ENCODE measurements at places on chromosomes 7 and 10. TPM values are rescaled to one million over a fixed set of nuclear protein-coding genes. Genes with fewer than 3 reads are reported as not detected.
A peak's percentile ranks its signal among the peaks of the same experiment; 100 is the strongest.

The EIF5AL1 gene
- 0.08 TPM for total RNA-seq

The C7orf33 gene
- total RNA-seq: not detected

The SMO gene
- 4.7 TPM for total RNA-seq

DNA sequence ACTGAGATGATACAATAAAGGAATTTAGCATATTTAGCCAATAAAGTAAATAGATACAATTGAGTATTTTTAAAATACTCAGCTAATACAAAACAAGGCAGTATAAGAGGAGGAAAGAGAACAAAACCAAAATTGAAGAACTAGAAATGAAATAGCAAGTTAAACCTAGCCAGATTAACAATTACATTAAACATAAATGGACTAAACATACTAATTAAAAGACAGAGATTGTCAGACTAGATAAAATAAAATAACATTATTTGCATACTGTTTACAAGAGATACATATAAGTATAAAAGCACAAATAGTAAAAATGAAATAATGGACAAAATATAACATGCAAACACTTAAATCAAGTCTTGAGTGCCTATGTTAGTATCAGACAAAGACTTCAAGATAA, 517.7 kb upstream of the PHF14 start:
- DNase-seq: no peak

DNA sequence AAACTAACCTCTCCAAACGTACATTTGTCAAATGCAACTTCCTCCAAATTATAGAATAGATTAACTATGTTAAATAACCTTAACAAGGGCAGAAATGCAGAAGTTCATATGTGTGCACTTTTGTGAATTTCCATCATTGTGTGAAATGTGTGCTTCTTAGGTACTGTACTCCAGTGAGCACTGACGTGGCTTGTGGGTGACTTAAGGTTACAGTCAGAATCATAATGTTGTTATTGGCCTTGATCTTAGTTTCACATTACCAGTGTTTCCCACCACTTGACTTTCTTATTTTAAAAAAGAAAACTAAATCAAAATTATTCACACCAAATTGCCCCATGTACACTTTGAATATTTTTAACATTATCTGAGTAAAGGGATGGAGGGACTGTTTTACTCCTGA, 155.1 kb upstream of the FZD8 start:
- DNase-seq: no peak

The IFIT1B gene
- 0.81 TPM for total RNA-seq

The ACSM6 gene
- 0.30 TPM for total RNA-seq

The GNAT3 gene
- total RNA-seq: not detected

The NKX1-2 gene
- total RNA-seq: not detected

The LLCFC1 gene
- not detected for total RNA-seq

DNA sequence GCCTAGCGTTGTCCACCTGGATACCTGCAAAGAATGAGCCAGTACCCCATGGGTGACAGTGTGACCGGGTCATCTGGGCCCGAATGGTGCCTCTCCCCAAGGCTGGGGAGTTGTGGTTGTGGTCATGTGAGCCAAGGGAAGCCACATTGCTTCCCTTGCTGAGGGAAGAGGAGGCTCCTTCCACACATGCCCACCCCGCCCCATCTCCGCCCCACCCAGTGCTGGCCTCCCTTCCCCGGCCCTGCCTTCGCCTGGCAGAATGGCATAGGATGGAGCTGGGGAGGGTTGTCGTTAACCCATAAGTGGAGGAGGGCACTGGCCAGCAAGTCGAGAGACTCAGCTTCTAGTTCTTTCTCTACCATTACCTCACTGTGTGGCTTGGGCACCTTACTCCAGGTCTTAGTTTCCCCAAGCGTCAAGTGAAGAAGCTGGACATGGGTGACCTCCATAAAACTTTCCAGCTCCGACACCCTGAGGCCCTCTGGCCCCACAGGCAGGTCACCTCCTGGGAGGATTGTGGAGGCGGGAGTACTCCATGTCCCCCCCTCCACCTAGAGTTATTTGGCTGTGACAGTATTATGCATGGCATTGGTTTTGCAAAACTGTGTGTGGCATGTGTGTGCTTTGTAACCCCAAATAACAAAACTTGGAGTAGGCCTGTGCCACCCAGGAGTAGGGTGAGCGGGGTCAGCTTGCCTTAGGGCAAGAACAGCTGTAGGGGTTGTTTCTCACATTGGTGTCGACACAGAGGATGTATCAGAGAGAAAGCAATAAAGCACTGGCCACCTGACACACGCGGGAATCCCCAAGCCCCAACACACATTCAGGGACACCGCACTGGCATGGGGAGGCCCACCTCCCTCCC, 90.5 kb upstream of the MACROH2A2 start:
- DNase-seq: peak; percentile 73

The CARD11 gene
- total RNA-seq: 0.32 TPM

The SMARCD3 gene
- 112 TPM for total RNA-seq

The TMEM140 gene
- 15.2 TPM for total RNA-seq

The SPDYE6 gene
- total RNA-seq: not detected

The TAS2R5 gene
- total RNA-seq: 0.40 TPM

GRCh38 chr7:142896741-142897379, 11.3 kb upstream of the TRPV6 start:
- no peak for DNase-seq

DNA sequence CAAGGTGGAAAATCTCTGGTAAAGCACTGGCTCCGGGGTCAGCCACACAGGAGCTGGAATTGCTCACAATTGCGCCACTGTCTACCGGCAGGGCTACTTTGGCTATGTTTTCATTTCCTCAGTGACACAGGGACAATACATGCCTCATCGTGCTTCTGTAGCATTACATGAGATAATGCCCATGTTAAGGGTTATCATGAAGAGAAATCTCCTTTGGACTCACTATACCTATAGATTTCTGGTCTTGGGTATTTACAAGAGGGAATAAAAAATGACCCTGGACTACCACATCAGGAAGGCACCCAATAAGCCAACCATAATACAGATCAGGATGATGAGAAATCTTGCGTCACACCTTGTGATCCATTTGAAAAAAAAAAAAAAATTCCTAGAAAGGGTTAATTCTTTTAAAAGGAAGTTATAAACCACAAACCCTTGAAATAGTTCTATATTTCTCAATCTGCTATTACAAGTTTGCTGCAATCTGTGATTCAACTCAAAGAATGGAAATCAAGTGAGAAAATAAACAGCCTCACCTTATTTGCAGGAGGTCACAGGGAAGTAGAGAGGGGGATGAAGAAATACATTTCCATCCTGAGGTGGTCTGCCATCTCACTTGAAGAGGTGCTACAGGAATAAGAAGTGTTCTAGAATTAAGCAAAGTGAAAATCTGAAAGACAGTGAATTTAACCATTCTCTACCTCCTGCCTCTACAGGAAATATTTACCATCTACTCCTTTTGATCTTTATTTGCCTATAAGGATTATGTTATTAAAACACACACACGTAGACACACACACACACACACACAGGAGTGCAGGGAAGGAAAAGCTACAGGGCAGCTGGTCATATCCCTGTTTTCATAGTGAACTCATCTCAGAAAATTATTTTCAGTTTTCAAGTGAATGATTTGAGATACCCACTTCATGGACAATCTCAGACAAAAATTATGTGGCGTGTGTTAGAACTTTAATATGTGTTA, 231.3 kb upstream of the CELF2 start:
- DNase-seq: no peak

DNA sequence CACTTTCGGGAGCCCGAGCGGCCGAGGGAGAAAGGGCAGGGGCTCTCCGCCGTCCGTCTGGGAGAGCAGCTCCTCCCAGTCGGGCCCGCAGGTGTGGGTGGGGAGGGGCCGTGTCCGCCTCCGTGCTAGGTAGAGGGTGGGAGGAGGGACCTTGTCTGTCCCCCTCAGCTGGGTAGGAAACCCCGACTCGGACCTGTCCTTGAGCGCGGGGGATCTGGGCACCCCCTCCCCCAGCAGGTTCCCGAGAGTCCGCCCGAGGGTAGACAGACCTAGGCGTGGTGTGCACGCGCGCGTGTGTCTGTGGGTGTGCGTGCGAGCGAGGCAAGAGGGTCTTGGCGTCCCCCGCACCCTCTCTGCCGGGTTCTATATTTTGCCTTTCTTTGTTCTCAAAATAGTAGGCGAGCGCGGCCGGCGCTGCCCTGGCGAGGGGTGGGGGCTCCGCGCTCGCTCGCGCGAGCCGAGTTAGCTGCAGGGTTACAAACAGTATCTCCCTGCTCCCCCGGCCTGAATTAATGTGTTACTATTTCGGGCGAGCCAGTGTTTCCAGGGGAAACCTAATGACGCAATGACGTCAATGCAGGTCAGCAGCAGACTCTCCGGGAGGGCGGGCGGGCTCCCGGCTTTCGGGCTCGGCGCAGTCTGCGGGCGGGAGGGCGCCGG, 73.9 kb upstream of the LEP start:
- no peak for DNase-seq

- DNase-seq: no peak
Measured at GRCh38 chr10:50577681-50578350, 45.9 kb downstream of the SGMS1 start.

- DNase-seq: no peak
Measured at GRCh38 chr7:108376206-108376605, 80.0 kb downstream of the NRCAM start.

DNA sequence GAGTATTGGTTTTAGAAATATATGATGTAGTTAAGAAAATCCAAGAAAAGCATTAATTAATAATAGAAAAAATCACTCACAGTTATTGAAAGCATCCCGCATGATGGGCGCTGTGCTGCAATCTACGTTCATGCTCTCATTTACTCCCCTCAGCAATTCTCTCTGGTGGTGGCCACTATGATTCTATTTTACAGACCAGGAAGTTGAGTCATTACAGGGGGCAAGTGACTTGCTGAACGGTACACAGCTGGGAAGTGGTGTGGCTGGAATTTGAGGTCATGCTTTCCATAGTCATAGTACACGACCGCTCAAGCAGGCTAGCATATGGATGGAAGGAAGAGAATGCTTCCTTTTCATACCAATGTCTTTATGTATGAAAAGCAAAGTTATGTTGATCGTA, 117.4 kb downstream of the TES start:
- DNase-seq: no peak

- no peak for DNase-seq
Measured at GRCh38 chr7:19336836-19337383, 191.7 kb upstream of the FERD3L start.

GRCh38 chr7:5780801-5781496, 514 bp downstream of the RNF216 start:
- DNase-seq: peak; percentile 82

DNA sequence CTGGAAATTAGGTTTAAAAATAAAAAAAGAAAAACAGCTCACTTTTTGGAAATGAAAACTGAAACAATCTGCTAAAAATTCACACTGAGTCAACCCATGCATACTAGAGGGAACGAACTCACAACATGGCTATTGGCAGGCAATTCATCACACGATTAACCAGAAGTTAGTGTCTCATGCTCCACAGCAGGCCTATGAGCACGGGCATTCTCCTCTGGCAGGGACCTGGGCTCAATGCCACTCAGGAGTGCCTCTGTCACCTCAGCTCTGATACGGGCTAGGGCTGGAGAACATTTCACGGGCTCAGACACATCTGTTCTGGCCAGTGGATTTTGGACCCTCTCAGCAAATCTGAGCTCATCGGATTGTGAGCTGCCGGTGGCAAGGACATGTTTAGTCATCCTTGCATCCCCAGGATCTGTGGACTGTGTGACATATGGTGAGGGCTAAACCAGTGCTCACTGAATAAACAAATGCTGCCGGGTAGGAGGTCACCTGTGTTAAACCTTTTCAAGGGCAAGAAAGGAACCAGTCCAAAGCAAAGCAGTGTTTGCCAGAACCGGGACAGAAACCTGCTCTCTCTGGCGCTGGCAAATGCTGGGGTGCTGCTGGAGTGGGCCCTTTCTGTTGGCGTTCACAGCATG, 40.1 kb downstream of the POLR3A start:
- DNase-seq: peak; percentile 74

The HNRNPH3 gene
- total RNA-seq: 110 TPM

The PRSS37 gene
- not detected for total RNA-seq

- DNase-seq: peak; percentile 89
Measured at GRCh38 chr7:44291066-44291732, 34.2 kb downstream of the CAMK2B start.

- DNase-seq: no peak
Measured at GRCh38 chr7:48540746-48541145, 369.5 kb downstream of the ABCA13 start.

DNA sequence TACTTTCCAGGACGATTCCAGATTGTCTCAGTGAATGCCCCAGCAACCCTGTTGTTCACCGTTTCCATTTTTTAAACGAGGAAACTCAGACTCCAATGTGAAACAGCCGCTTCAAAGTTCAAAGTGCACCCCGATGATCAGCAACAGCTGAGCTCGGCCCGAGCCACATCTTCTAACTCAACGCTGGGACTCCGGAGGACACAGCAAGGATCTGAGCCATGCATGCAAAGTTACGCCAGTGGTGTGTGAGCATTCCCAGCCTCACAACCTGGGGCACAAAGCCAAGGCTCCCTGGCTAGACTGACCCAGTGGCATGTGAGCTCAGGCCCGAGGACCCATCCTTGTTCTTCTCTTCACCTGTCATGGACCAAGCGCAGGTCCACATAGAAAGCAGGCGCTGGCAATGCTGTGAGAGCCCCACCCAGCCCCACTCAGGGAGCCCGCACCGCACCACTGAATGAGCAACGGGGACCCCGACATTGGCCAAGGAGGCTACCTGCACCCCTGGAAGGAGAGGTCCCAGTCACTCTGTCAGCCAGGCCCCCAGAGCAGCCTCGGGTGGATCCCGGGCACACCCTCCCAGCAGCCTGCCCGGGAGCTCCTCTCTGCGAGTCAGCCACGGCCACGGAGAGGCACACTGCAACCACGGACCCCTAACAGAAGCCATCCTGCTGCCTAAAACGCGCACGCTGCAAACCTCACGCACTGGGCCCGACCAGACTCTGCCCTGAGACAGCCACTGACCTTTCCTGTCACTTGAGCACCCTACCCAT, 82.9 kb downstream of the MAD1L1 start:
- no peak for DNase-seq

The INMT gene
- total RNA-seq: 17.3 TPM

- no peak for DNase-seq
Measured at GRCh38 chr10:95441547-95441923, 119.6 kb downstream of the SORBS1 start.

DNA sequence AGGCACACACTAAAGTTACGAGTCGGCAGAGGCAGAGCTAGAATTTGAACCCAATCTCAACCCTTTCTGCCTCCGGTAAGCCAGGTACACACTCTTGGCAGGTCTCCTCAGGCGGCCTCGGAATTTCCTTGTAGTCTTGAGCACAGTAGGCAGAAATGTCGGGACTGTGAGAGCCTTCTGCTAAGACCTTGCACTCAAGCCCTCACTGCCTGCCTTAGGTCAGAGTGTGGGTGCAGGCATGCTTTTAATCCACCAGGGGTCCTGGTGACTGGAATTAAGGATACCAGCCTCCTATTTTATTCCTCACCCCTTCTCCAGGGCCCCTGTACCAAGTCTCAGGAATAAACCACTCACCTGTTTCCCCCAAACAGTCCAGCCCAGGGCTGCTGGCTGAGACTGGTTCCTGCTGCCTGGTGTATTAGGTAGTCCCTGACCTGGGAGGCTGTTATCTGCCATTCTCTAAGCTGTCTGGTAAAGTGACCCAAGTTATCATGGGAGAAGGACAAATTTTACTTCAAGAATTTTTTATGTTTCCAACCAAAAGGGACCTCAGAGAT, 855 bp downstream of the ATP6V1F start:
- DNase-seq: no peak

- DNase-seq: no peak
Measured at GRCh38 chr10:130179640-130180039, 43.4 kb downstream of the GLRX3 start.

The TRPV5 gene
- total RNA-seq: not detected

The TMUB1 gene
- total RNA-seq: 29.0 TPM

The FRAT1 gene
- total RNA-seq: 1.6 TPM

All from cardiac septum (tissue), 1 donor.